ENCODE measurements at places on chromosomes 2 and 18. TPM values are rescaled to one million over a fixed set of nuclear protein-coding genes. Genes with fewer than 3 reads are reported as not detected.

TM4SF20 gene
- 0.10 TPM for total RNA-seq

SERPINB4 gene
- total RNA-seq = not detected

LIMS2 gene
- 11.2 TPM for total RNA-seq

ANO7 gene
- 1.5 TPM for total RNA-seq

CYP27A1 gene
- 12.1 TPM for total RNA-seq

METTL5 gene
- 40.9 TPM for total RNA-seq

CERS6 gene
- 81.0 TPM for total RNA-seq
